ENCODE measurements at places on chromosomes 4 and X.
A peak's percentile ranks its signal among the peaks of the same experiment; 100 is the strongest.

GRCh38 chr4:36351082-36351666, 69.8 kb downstream of the DTHD1 start:
- DNase-seq = peak; percentile 23

GRCh38 chrX:46433892-46434291, 111.3 kb downstream of the ZNF674 start:
- no peak for DNase-seq

DNA sequence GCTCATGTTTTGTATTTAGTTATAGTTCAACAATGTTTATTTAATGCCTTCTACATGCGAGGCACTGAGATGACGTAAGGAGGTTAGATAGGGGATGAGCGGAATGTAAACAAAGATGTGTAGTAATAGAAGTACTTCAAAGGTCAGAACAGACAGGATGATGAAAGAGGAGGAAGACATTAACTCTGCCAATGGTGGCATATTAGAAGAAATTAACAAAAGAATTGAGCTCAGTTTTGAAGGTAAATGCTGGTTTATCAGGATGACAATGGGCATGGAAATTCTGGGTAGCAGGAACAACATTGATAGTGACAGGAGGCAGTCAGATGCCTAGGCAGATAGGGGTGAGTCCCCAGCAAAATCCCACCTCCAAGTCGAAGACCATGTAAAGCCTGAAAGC, 62.3 kb upstream of the PGRMC2 start:
- no peak for DNase-seq

DNA sequence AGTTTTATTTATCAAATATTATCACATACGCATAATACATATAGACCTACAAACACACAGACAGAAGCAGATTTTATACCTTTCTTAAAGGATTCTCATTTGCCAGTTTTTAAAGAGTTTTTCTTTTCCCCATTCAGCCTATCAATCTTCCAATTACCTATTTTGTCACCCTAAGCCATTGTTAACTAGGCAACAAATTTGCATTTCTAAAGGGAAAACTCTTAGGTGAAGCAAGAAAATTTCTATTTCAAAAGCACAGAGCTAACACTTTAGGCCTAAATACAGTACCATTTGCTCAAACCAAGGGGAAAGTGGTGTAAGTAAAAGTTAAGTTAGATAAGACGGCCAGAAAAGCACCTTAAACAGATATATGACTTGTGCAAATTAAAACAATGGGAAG, 156.6 kb downstream of the NDST3 start:
- no peak for DNase-seq

DNA sequence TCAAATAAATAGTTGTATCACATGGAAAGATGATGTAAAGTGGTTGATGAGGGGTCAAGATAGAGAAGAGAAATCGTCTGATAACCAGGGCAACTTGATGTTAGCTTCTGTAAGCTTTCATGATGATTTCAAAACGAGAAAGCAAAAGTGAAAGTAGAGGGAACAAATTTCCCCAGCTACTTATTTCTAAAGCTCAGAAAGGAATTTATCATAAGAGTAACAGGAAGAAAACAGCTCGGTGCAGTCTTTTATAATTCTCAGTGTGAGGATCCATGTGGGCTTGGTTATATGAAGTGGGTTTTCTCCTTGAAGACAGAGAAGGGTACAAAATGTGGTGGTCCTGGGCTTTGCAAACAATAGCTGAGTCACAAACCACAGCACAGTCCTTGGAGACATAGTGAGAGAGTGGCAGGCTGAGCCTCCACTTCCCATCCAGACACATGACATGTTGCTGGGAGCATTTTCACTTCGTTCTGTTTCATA, 32.1 kb upstream of the GLRA2 start:
- DNase-seq = no peak

DNA sequence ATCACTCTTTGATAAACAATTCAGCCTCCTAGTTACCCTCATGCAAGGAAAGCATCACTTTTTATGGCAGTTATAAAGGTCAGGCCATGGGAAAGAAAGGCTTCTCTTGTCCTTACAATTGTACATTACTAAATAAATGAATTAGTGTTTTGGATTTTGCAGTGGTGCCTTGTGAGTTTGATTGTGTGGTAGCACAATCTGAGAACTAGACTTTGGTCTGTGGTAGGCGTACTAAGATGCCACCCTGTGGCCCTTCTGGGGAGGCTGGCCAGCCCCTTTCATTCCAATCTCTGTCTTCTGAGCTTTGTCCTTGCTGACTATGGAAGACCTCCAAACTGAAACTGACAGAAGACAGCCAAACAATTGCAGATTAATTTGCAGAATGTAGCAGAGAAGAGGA, 14.6 kb upstream of the HNRNPD start:
- DNase-seq = no peak
